CD4-positive, alpha-beta T cell (primary cell): ENCODE measurements at places on chromosomes 1 and 21.

DNA sequence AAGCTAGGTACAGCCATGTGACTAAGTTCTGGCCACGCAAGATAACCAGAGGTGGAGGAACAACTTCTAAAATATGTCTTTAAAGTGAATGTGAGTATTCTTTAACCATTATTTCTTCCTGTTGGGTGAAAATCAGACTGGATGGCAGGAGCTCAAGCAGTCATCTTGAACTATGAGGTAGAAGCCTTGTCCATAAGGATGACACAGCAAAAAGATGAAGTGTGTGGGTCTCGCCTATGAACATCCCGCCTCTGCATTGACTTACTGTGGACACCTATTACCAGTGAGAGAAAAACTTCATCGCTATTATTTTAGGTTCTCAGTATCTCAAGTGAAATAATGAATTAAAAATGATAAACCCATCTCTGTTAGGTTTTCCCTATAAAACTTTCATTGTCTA, 365.3 kb downstream of the USH2A start:
- DNase-seq, result no peak

DNA sequence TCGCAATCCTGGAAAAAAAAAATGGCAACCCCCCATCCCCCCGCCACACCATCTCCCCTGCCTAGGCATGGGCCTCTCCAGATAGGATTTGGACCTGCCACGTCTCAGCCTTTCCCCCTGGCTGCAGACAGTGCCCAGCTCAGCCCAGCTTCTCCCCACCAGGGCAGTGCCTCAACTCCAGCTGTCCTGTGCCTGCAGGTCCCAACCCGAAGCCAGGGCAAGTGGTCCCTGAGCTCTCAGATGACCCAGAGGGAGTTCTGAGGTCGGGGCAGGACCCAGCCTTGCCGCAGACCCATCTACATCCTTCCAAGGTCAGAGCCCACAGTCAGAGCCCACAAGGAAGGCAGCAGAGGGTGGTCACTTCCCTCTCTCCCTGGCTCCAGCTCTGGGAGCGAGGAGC, 86.7 kb upstream of the POU3F1 start:
- no peak for DNase-seq

GRCh38 chr1:164861632-164862031, 302.6 kb downstream of the PBX1 start:
- no peak for DNase-seq

GRCh38 chr21:28975397-28975796, 17.3 kb downstream of the LTN1 start:
- no peak for DNase-seq

- no peak for DNase-seq
Observed at GRCh38 chr1:74618974-74619373, 54.6 kb downstream of the ERICH3 start.

GRCh38 chr21:15895142-15896106, 165.6 kb downstream of the USP25 start:
- no peak for DNase-seq

DNA sequence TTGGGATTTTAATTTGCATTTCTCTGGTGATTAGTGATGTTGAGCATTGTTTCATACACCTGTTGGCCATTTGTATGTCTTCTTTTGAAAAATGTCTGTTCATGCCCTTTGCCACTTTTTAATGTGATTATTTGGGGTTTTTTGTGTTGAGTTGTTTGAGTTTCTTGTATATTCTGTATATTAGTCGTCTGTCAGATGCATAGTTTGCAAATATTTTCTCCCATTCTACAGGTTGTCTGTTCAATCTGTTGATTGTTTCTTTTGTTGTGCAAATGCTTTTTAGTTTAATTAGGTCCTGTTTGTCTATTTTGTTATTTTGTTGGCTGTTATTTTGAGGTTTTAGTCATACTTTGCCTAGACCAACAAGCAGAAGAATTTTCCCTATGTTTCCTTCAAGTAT, 164.0 kb upstream of the CXADR start:
- DNase-seq, result no peak

DNA sequence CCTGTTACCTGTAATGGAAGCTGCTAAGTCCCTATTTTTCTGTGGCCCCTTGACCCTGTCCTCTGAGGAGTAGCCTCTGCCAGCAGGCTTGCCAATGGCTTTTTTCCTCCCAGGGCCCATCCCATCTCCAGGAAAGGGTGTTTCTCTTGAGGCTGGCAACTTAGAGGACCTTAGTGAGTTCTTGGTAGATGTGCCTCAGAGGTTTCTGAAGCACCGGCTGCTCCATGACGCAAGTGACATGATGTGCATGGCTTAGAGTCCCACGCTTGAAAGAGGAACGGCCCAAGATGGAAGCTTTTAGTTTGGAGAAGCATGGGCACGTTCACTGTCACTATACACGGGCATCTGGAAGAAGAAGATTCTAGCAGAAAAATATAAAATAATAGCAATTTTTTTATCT, 63.0 kb downstream of the TGFB2 start:
- no peak for DNase-seq

DNA sequence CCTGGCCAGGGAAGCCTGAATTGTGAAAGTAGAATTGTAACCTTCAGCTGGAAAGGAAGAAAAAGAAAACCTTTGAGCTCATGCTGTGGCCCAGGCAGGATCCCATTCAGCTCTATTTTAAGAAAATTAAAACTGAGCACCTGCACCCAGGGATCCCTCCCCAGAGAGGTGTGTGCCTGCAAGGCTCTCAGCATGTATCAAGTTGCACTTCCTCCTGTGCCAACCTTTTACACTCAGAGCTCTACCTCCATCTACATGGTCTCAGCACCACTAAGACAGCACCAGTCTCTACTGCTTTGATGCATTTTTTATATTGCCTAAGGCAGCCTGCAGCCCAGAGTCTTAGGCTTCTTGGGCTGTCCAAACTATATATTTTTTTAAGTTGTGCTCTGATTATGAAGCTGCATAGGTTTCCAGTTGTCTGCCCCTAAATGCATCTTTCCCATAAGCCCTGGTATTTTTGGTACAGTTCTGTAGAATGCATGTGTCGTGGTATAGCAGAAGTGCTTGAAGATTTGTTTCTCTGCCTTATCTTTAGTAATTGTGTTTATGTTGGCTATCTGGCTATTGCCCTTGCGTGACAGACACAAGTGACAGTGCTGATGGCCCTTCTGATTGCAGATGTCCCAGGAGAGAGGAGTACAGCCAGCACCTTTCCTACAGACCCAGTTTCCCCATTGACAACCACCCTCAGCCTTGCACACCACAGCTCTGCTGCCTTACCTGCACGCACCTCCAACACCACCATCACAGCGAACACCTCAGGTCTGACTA, 63.1 kb downstream of the PTPRC start:
- DNase-seq, result no peak
